H54 (cell line): ENCODE measurements at places on chromosomes 3 and 15.

- no peak for DNase-seq
Observed at GRCh38 chr3:12896063-12896985, 55.0 kb upstream of the RPL32 start.

DNA sequence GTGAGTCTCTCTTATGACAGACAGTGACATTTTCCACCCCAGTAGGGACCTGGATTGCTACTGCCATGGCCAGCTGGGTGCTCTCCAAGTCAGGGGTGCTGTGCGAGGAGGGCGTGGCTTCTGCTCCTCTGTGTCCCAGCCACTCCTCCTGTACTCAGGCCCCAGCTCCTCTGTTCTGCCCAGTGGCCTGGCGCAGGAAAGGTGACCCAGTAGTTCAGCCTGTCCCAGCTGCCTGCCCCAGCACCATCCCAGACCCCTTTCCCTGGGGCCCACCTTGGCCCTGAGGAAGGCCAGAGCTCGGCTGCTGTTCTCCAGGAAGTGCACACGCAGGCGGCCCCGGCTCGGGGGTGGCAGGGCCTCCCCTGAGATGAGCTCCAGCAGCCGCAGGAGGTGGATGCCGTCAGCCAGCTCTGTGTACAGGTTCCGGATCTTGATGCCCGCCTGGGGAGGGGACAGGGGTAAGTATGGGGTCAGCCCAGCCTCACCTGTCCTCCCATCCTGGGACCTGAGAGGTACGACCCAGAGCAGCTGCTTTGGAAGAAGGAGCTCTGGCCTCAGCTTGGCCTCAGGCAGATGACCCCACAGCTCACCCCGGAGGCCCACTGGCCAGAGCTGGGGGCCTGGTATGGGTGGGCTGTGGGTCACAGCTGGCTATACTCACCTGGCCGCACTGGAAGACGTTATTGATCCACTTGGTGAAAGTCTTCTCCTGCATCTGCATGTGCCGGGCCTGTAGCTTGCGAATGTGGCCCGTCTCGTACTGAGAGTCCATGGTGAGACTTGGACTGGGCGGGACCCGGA, 1.0 kb downstream of the SPTBN5 start:
- DNase-seq: no peak

- DNase-seq: no peak
Observed at GRCh38 chr15:69693059-69693458, 240.4 kb downstream of the RPLP1 start.

GRCh38 chr15:78437107-78437761, 782 bp upstream of the IREB2 start:
- no peak for DNase-seq
